ENCODE measurements at places on chromosomes 3 and 15.

DNA sequence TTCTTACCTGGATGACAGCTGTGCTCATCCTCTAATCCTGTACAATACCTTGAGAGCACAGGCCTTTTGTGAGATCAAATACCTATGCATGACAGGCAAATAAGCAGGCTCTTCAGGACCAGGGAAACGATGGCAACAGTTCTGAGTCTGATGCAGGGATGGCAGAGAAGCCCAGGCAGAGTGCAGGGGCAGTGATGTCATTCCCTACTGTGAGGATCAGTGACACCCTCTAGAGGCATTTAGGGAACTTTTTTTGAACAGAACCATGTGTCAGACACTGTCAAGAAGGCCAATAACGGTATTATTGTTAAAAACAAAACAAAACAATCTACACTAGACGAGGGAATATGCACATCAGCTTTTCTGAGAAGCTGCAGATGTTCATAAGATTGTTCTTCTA, 314.8 kb upstream of the CTDSPL start:
- peaks cover 29% of the 10 kb centered on the region for H3K36me3 ChIP-seq
- H3K4me1 ChIP-seq = no peaks in the 10 kb centered on the region
- no peak overlapping the region for H3K4me3 ChIP-seq

DNA sequence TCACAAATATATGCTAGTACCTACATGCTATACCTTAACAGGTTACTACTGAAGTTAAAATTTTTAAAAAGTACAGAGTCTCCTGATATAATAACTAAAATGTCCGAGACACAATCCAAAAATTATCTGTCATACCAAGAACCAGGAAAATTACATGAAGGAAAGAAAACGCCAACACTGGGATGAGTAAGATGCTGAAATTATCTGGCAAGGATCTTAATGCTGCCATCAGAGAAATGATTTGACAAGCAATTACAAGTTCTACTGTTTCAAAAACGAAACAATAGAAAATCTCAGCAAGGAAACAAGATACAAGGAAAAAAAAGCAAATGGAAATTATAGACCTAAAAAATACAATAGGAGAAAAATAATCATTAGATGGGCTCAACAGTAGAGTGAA, 92.5 kb downstream of the UBE3A start:
- H3K4me1 ChIP-seq = no peaks in the 10 kb centered on the region
- H3K27me3 ChIP-seq = no peaks in the 10 kb centered on the region
- H3K36me3 ChIP-seq = peaks cover 46% of the 10 kb centered on the region

DNA sequence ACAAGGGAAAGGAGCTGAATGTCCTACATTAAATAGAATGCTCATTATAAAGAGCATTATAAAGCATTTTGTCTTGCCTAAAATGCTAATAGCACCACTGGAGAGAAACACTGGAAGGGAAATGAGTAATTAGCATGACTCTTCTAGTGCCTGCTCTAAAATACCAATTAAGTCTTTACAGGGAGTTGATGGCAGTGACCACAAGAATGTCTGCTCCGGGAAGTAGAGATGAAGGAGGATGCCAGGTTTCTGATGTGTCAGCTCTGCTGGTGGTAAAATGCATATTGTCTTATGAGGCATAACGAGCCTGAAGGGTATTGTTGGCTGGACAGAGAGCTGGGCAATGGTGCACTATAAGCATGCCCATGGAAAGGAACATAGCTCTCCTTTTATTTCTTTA, 49.5 kb downstream of the MYLK start:
- H3K4me1 ChIP-seq = no peaks in the 10 kb centered on the region
- no peak overlapping the region for H3K4me3 ChIP-seq
- H3K36me3 ChIP-seq = peaks cover 8% of the 10 kb centered on the region
- H3K27me3 ChIP-seq = no peaks in the 10 kb centered on the region

DNA sequence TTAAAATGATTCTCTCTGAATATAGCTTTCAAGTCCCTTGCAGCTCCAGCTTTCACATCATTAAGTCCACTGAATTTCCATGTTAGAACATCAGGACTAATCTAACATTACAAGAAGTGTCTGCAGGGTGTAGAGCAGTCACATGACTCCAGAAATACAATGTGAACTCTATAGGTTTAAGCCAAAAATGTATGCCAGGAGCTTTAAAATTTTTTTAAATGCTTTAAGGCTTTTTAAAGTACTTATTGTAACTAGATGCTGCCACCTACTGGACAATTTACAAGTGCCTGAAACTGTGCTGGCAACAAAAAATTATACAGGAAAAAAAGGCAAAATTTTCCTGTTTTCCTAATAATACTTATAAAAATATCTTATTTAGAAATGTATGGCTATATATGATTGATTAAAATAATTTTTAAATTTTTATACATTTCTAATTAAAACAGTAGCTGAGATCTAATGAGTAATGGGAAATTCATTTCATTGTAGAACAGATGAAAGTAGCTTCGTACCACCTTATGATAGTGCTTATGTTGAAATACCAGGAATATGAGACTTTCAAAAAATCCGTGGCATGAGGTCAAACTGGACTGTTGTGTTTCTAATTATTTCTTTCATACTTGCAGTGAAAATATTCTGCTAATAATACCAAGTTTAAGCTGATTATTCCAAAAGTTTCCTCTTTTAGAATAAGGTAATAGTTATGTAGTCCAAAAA, 25.7 kb downstream of the FSIP1 start:
- H3K27ac ChIP-seq = no peak overlapping the region
- H3K27me3 ChIP-seq = no peaks in the 10 kb centered on the region
- no peak for DNase-seq
- no peak overlapping the region for H3K4me3 ChIP-seq
- no peaks in the 10 kb centered on the region for H3K36me3 ChIP-seq

DNA sequence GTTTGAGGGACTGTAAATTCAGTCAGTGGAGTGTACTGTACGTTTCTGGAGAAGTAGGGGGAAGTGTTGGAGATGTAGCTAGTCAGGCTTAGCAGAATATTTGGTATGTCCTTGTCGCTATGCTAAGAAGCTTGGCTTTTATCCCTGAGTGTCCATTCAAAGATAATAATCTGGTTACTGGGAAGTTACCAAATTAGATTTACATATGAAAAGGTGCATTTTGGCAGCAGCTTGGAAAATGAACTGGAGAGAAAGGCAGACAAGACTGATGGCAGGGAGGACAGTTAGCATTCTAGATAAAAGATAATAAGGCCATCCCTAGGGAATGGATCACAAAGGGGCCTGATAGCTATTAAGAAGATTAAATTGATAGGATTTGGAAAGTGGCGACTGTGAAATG, 58.7 kb downstream of the P2RY1 start:
- H3K4me1 ChIP-seq = no peaks in the 10 kb centered on the region
- no peak for DNase-seq
- H3K27me3 ChIP-seq = no peaks in the 10 kb centered on the region
- no peak overlapping the region for H3K4me3 ChIP-seq

GRCh38 chr3:134710313-134710680, 59.5 kb upstream of the KY start:
- H3K27me3 ChIP-seq = no peaks in the 10 kb centered on the region
- no peaks in the 10 kb centered on the region for H3K36me3 ChIP-seq
- no peak overlapping the region for H3K27ac ChIP-seq
- H3K4me1 ChIP-seq = no peaks in the 10 kb centered on the region

- no peaks in the 10 kb centered on the region for H3K27me3 ChIP-seq
- H3K4me3 ChIP-seq = no peak overlapping the region
- no peak for DNase-seq
These were observed 106.3 kb downstream of the ZBTB20 start for GRCh38 chr3:115040673-115041286.

GRCh38 chr15:39629371-39629770, 48.5 kb downstream of the THBS1 start:
- H3K4me1 ChIP-seq = peaks cover 31% of the 10 kb centered on the region
- no peak overlapping the region for H3K27ac ChIP-seq
- H3K27me3 ChIP-seq = no peaks in the 10 kb centered on the region
- no peak overlapping the region for H3K4me3 ChIP-seq
- no peaks in the 10 kb centered on the region for H3K36me3 ChIP-seq
- no peak for DNase-seq

- no peak overlapping the region for H3K27ac ChIP-seq
- H3K27me3 ChIP-seq = no peaks in the 10 kb centered on the region
- peak; percentile 41 for DNase-seq
- H3K4me1 ChIP-seq = no peaks in the 10 kb centered on the region
These were observed 39.5 kb upstream of the IQSEC1 start for GRCh38 chr3:13112521-13113345.

DNA sequence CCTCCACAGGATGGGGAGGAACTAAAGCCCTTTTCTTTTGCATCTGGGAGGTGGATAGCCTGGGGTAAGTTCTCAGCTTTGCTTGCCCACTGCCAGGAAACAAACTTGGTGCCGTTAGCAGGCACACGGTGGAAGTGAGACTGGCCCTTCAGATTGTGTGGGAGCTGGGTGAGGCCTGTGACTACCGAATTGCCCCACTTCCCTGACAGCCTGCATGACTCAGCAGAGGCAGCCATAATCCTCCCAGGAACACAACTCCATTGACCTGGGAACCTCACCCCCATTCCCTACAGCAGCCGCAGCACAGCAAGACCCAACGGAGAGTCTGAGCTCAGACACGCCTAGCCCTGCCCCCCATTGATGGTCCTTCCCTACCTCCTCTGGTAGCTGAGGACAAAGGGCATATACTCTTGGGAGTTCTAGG, 282.6 kb downstream of the KLF13 start:
- no peaks in the 10 kb centered on the region for H3K36me3 ChIP-seq
- no peaks in the 10 kb centered on the region for H3K4me1 ChIP-seq
- no peaks in the 10 kb centered on the region for H3K27me3 ChIP-seq
- no peak overlapping the region for H3K4me3 ChIP-seq
- H3K27ac ChIP-seq = no peak overlapping the region

- no peak for DNase-seq
- H3K4me3 ChIP-seq = no peak overlapping the region
- no peaks in the 10 kb centered on the region for H3K4me1 ChIP-seq
- H3K27ac ChIP-seq = no peak overlapping the region
- H3K27me3 ChIP-seq = no peaks in the 10 kb centered on the region
These were observed 19.1 kb upstream of the LPP start for GRCh38 chr3:188134856-188135255.

GRCh38 chr3:94024385-94024784, 4.0 kb downstream of the STX19 start:
- no peaks in the 10 kb centered on the region for H3K27me3 ChIP-seq
- H3K4me3 ChIP-seq = peak overlapping the region; percentile 15
- peak overlapping the region; percentile 50 for H3K27ac ChIP-seq
- no peaks in the 10 kb centered on the region for H3K36me3 ChIP-seq
- DNase-seq = no peak

GRCh38 chr3:120497818-120498217, 47.0 kb upstream of the FSTL1 start:
- H3K4me1 ChIP-seq = no peaks in the 10 kb centered on the region
- no peak overlapping the region for H3K4me3 ChIP-seq
- no peaks in the 10 kb centered on the region for H3K36me3 ChIP-seq
- DNase-seq = no peak

GRCh38 chr3:192371870-192372400, 355.4 kb downstream of the FGF12 start:
- no peak overlapping the region for H3K27ac ChIP-seq
- no peaks in the 10 kb centered on the region for H3K36me3 ChIP-seq
- no peak overlapping the region for H3K4me3 ChIP-seq
- H3K27me3 ChIP-seq = no peaks in the 10 kb centered on the region
- H3K4me1 ChIP-seq = no peaks in the 10 kb centered on the region
- no peak for DNase-seq

GRCh38 chr3:20039765-20040547, at the start of gene KAT2B:
KAT2B (plus strand) TSS chr3:20040446; CDS start chr3:20040478, 32 bp downstream.
- no peaks in the 10 kb centered on the region for H3K27me3 ChIP-seq
- H3K4me1 ChIP-seq = peaks cover 16% of the 10 kb centered on the region
- peak; percentile 76 for DNase-seq
- H3K27ac ChIP-seq = peak within 1 kb of the TSS; percentile 97

- no peaks in the 10 kb centered on the region for H3K27me3 ChIP-seq
- no peaks in the 10 kb centered on the region for H3K36me3 ChIP-seq
- H3K27ac ChIP-seq = no peak overlapping the region
- H3K4me3 ChIP-seq = no peak overlapping the region
- no peaks in the 10 kb centered on the region for H3K4me1 ChIP-seq
- no peak for DNase-seq
These were observed 69.8 kb downstream of the FGF7 start for GRCh38 chr15:49492830-49493229.

- H3K27ac ChIP-seq = no peak overlapping the region
- no peaks in the 10 kb centered on the region for H3K4me1 ChIP-seq
- no peak for DNase-seq
- no peak overlapping the region for H3K4me3 ChIP-seq
- no peaks in the 10 kb centered on the region for H3K27me3 ChIP-seq
These were observed 200.0 kb downstream of the CACNA2D3 start for GRCh38 chr3:54322354-54322753.

GRCh38 chr15:47972738-47973137, 148.1 kb upstream of the SLC24A5 start:
- H3K27me3 ChIP-seq = no peaks in the 10 kb centered on the region
- no peak for DNase-seq
- H3K4me1 ChIP-seq = no peaks in the 10 kb centered on the region
- no peak overlapping the region for H3K4me3 ChIP-seq
- no peak overlapping the region for H3K27ac ChIP-seq

- peak overlapping the region; percentile 72 for H3K27ac ChIP-seq
- DNase-seq = peak; percentile 86
- no peaks in the 10 kb centered on the region for H3K27me3 ChIP-seq
These were observed 8.6 kb downstream of the CLEC3B start for GRCh38 chr3:45034612-45035252.

DNA sequence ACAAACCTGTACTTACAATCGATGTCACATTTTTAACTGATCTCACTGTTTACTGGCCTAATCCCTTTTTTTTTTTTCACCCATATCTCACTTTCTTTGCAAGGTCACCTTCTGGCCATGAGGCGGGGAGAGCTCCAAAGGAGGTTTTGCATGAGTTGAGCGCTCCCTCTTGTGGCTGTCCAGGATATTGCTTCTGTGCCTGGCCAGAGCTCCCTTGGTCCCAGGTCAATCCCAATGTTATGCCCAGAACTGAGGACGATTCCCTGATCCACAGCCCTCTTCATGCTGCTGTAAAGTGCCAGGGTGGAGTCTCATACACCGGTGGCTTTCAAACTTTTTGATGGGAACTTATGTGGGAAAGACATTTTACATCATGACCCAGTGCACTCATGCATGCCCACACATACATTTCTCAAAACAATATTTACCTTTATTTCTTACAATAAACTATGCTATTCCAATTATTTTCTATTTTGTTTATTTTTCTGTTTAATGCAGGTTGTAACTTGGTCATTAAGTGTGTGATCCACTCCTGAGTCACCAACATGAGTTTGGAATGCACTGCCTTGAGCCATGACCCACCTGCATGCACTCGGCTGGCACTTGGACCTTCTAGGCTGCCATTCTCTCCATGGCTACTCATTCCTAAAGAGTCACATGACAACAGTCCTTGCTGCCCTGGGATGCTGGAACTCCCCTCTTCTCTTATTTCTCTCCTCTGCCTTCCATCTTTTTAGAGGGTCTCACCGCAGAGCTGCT, 9.6 kb upstream of the SST start:
- no peak overlapping the region for H3K4me3 ChIP-seq
- DNase-seq = peak; percentile 82
- H3K27ac ChIP-seq = no peak overlapping the region
- no peaks in the 10 kb centered on the region for H3K4me1 ChIP-seq
- no peaks in the 10 kb centered on the region for H3K36me3 ChIP-seq

GRCh38 chr3:63863150-63864007, at the start of the genes ATXN7 and THOC7:
ATXN7 (plus strand) TSS chr3:63863867; CDS start chr3:63912599, 48,732 bp downstream.
THOC7 (minus strand) TSS chr3:63863805; CDS start chr3:63863790, 15 bp downstream.
- no peaks in the 10 kb centered on the region for H3K27me3 ChIP-seq
- peaks cover 18% of the 10 kb centered on the region for H3K4me1 ChIP-seq
- peak; percentile 51 for DNase-seq
- peak within 1 kb of the TSS; percentile 95 for H3K27ac ChIP-seq
- peak within 1 kb of the TSS; percentile 99 for H3K4me3 ChIP-seq
- H3K36me3 ChIP-seq = no peaks in the 10 kb centered on the region

GRCh38 chr3:125160606-125161371, 51.8 kb downstream of the SLC12A8 start:
- DNase-seq = no peak
- H3K36me3 ChIP-seq = no peaks in the 10 kb centered on the region
- H3K27me3 ChIP-seq = no peaks in the 10 kb centered on the region
- no peak overlapping the region for H3K4me3 ChIP-seq
- no peaks in the 10 kb centered on the region for H3K4me1 ChIP-seq
- no peak overlapping the region for H3K27ac ChIP-seq

All from tibial artery (tissue), 4 donors.